ENCODE measurements at places on chromosomes 7 and 10.

- no peaks in the 10 kb centered on the region for H3K4me1 ChIP-seq
- no peak overlapping the region for H3K27ac ChIP-seq
- no peaks in the 10 kb centered on the region for H3K27me3 ChIP-seq
- no peak for DNase-seq
Observed at GRCh38 chr10:23864631-23865147, 344.2 kb upstream of the KIAA1217 start.

DNA sequence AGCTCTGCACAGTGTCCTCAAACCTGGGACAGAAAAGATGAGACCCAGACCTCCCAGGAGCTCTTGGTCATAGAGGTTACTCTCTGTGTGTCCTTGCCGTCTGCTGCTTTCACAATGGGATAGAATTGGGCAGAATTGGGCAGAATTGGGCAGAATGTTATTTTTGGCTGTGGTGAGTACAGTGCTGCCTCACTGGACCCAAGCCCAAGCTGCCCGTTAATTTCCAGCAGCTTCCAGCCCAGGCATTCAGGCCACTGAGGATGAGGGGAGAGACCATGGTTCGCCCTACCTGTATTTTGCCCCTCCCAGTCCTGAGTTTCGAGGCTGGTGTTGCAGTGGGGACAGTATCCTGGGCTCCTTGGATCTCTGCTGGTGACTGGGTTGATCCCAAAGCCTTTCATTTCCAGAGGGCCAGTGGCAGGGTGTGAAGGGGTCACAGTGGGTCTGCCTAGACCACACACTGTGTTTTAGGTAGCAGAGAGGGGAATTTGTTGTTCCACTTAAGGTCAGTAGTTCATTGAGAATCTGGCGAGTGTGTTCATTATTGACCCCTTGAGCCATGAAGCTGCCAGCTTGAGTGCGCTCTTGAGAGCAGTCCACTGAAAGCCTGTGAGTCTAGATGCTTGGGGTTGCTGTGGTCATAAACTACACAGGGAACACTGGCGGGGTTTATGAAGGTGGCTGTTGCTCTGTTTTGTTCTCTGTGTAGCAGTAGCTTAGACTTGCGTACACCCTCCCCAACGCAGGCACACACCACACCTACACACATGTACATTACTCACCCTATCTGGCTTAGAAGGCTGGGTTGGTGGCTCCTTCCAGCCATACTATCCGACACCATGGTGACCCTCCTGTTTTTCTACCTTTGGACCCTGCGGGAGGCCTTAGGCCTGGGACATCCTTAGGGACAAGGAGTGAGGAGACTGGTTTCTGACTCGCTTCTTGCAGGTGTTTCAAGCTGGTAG is 23.5 kb downstream of the NACAD start:
- no peaks in the 10 kb centered on the region for H3K36me3 ChIP-seq
- H3K4me1 ChIP-seq = no peaks in the 10 kb centered on the region
- DNase-seq = no peak
- no peak overlapping the region for H3K27ac ChIP-seq
- no peaks in the 10 kb centered on the region for H3K27me3 ChIP-seq

DNA sequence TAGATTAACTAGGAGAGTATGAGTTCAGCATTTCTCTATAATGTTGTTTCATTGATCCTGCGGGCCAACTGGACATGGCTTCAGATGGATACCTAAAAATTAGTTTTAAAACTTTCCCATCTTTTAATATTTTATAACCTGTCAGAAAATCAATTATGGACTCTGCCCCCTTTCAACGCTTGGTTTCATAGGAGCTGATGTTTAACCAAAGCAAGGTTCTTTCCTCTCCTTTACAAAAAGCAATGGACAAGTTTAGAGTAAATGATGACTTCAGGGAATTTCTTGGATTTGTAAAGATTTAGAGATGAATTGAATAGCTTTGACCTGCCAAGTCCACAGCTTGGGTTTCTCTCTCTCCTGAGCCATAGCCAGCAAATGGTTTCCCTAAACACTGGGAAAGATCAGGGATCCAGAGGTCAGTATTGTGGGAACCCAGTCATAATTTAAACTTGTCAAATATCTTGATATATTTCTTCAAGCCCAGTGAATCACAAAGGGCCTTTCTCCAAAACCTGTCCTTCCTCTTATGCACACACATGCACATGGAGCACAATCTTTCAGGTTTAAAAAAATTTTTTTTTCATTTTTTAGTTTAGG is 177.1 kb downstream of the EVX1 start:
- no peaks in the 10 kb centered on the region for H3K4me1 ChIP-seq
- no peak overlapping the region for H3K4me3 ChIP-seq
- H3K36me3 ChIP-seq = no peaks in the 10 kb centered on the region

DNA sequence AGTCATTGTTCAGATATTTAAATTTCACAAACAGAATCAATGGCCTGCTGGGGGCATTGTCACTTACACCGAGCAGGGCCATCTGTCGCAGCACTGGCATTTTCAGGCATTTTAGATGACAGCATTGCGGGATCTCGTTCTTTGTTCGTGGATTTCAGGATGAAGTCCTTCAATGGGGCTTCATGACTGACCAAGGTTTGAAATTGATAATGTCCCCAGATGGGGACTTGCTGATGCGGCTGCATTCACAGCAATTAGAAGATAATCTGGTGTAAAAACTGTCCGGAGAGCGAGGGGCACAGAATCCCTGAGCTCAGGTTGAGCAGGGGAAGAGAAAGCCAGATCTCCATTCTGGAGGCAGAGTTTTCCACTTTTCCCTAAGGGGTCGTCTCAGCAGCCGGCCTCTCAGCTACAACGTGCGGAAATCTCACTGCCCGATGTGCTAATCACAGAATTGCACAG is 1.9 kb upstream of the C7orf33 start:
- H3K27ac ChIP-seq = no peak overlapping the region
- no peak for DNase-seq
- no peaks in the 10 kb centered on the region for H3K36me3 ChIP-seq
- H3K4me3 ChIP-seq = no peak overlapping the region
- no peaks in the 10 kb centered on the region for H3K27me3 ChIP-seq

GRCh38 chr10:132223156-132223590 is 36.4 kb downstream of the DPYSL4 start:
- peak; percentile 80 for DNase-seq
- no peak overlapping the region for H3K27ac ChIP-seq
- no peak overlapping the region for H3K4me3 ChIP-seq
- no peaks in the 10 kb centered on the region for H3K36me3 ChIP-seq
- H3K4me1 ChIP-seq = no peaks in the 10 kb centered on the region
- H3K27me3 ChIP-seq = no peaks in the 10 kb centered on the region

DNA sequence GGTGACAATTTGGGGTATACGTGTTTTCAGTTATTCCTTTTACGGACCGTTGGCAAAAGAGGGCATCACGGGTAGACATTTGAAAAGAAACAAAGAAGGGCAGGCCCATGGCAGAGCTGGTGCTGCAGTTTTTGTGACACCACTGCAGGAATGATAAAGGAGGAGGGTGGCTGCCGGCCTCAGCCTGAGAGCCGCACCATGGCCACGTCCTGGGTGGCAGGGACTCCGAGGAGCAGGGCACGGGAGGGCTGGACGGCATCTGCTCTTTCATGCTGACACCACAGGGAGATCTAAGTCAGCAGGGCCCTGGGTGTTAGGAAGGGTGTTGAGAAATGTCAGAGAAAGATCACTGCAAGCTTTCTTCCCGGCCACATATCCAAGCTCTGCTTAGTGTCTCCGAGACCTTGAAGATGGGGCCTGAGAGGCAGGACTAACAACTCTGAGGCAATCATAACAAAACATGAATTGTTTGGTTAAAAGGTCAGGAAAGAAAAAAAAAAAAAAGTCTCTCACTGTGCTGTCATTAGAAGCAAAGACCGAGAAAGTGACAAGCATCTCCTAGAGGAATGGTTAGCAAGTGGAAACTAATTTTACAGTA is 36.6 kb downstream of the INSYN2A start:
- H3K27me3 ChIP-seq = no peaks in the 10 kb centered on the region
- H3K36me3 ChIP-seq = no peaks in the 10 kb centered on the region
- no peaks in the 10 kb centered on the region for H3K4me1 ChIP-seq
- H3K4me3 ChIP-seq = no peak overlapping the region
- DNase-seq = no peak

DNA sequence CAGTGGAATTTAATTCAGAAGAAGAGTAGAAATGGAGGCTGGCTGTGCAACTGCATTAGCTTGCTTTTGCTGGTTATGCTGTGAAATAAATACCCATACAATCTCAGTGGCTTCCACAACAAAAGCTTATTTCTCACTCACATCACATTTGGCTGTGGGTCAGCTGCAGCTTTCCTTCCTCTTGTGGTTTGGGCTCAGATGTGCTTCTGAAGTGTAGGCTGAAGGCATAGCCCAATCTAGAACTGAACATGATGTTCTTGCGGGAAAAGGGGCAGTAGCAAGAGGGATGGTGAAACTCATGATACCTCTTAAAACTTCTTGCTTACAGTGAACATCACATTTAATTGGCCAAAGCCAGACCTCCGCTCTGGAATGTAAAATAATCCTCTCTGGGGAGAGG is 119.9 kb downstream of the HECW1 start:
- H3K36me3 ChIP-seq = no peaks in the 10 kb centered on the region
- H3K27me3 ChIP-seq = no peaks in the 10 kb centered on the region
- H3K4me1 ChIP-seq = no peaks in the 10 kb centered on the region
- H3K4me3 ChIP-seq = no peak overlapping the region
- H3K27ac ChIP-seq = no peak overlapping the region

GRCh38 chr7:70098133-70098561 is 499.9 kb downstream of the AUTS2 start:
- no peaks in the 10 kb centered on the region for H3K27me3 ChIP-seq
- no peak overlapping the region for H3K27ac ChIP-seq
- H3K36me3 ChIP-seq = no peaks in the 10 kb centered on the region
- no peak for DNase-seq
- H3K4me3 ChIP-seq = no peak overlapping the region

DNA sequence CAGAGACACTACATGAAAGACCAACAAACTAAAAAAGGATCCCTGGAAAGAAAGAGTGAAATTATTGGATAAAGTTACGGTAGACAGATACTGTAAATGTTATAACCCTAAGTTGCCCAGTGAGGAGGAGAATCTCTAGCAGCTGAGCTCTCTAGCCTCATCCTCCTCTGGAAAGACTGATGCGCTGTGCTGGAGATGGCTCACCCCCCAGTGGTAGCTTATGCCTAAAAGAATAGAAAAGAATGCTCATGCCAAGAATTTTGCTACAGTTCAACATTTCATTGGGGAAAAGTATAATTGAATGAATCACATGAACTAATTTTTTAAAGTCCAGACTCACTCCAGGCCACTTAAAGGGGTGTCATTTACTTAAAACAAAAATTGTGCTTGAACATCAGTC is 50.8 kb upstream of the RNF32 start:
- H3K4me3 ChIP-seq = no peak overlapping the region
- no peaks in the 10 kb centered on the region for H3K4me1 ChIP-seq
- H3K27me3 ChIP-seq = no peaks in the 10 kb centered on the region
- no peaks in the 10 kb centered on the region for H3K36me3 ChIP-seq
- DNase-seq = no peak

DNA sequence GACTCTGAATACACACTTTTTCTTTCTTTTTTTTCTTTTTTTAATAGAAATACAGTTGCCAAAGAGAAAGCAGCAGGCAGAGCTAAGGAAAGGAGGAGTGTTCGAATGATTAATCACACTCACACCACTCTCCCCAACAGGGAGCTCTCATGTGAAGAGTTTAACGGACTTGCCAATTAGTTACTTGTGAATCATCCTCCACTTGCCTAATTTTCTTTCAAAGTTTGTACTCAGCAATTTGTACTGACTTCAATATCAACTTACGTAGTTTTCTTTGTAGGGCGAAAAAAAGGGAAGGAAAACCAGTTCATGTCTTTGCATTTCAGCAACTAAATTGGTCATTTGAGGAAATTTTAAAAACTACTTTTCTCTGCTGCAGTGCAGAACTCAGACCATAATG is 109.2 kb downstream of the PIP4K2A start:
- H3K27me3 ChIP-seq = no peaks in the 10 kb centered on the region
- DNase-seq = no peak
- H3K36me3 ChIP-seq = no peaks in the 10 kb centered on the region
- H3K27ac ChIP-seq = no peak overlapping the region
- H3K4me3 ChIP-seq = no peak overlapping the region
- peaks cover 6% of the 10 kb centered on the region for H3K4me1 ChIP-seq

DNA sequence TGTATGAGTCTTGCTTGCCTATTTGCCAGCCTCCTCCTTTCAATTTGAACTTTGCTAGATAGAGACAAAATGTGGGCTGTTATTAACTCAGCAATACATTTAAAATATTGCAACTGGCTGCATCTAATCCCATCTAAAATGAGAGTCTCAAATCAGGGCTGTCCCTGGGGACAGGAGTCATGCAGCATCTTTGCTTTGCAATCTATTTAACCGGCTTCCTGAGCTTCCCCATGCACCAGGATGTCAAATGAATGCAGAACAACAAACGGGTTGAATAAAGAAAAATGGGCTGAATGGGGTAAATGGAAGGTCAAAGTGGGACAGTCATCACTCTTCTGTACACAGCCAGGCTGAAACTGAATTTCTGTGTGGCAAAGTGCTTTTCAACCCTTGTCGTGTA is 89.2 kb downstream of the AOAH start:
- H3K27me3 ChIP-seq = no peaks in the 10 kb centered on the region
- H3K27ac ChIP-seq = no peak overlapping the region
- no peak overlapping the region for H3K4me3 ChIP-seq
- no peaks in the 10 kb centered on the region for H3K4me1 ChIP-seq
- DNase-seq = no peak
- no peaks in the 10 kb centered on the region for H3K36me3 ChIP-seq

All from colonic mucosa (tissue), 4 donors.